ENCODE measurements at places on chromosomes 7 and 10.

DNA sequence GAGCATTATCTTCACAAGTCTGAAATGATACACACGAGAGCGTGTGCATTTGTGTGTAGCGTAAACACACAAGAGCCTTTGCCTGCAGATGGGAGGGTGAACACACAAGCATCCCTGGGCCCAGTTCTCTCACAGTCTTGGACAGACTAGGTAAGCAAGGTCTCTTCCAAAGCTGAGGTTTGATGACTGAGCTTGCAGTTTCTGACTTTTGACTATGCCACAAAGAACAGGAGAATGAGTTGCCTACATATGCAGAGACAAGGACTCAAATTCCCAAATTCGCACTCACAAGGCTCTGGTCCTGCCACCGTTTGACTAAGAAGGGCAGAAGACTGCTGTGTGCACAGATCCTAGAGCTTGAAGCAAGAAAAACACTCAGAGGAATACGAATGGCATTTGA is 55.8 kb downstream of the FAM53B start:
- no peak for DNase-seq

DNA sequence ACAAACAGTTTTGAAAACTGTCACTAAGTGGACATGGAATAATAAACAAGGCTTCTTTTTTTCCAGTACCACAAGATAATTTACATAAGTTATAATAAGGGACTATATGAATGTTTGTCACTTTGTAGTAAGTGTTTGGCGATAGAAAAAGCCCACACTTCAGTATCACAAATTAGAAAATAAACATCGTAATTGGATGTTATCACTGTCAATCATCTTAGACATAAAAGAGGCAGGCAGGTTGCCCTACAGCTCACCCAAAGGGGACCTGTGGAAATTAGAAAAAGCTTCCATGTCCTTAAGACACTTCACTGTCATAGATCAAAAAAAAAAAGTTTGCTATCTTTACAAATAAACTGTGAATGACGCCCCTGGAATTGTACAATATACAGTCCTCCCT is 3.6 kb upstream of the NOC3L start:
- no peak for DNase-seq

DNA sequence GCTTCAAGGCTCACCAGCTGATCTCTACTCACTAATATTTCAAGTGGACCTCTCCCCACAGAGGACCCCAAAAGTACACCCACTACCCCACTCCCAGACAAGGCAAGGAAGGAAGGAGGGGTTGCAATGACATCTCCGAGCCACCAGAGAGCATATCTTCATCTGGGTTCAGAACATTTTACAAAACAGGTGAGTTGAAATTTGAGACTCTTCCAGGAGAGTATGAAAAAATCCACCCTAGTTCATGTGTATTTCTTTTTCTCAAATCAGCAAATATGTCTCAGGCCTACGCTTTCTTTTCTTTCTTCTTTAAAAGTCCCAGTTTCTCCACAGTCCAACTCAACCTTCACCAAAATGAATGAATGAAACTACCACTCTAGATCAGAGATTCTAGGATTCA is 61.9 kb downstream of the SGMS1 start:
- no peak for DNase-seq

- DNase-seq = no peak
These were observed 27.3 kb upstream of the KMT2C start for GRCh38 chr7:152462995-152463708.

- DNase-seq = no peak
These were observed 82.8 kb upstream of the C7orf33 start for GRCh38 chr7:148507787-148508186.

DNA sequence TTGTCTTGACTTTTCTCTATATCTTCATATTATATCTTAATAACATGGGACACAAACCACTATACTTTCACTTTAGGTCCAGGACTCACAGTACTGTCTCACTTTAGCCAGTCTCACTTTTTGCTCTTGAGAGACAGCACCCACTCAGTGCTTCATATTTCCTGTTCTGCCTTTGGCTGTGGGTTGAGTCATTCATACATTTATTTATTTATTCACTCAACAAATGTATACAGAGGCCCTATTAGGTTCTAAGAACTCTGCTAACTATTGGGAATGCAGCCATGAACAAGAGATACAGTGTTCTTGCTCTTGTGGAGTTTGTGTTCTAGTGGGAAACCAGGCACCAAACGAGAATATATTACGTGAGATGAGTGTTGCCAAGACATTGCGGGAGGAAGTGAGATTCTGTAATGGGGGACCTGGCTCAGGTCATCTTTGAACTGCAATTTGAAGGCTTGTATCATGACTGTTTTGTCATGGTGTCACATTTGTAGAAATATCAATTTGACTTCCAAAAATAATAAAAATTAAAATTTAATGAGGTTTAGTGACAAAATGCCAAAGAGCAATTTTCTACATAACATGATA is 190.1 kb downstream of the SDHAF3 start:
- no peak for DNase-seq

- no peak for DNase-seq
These were observed 97.6 kb downstream of the NRP1 start for GRCh38 chr10:33236916-33237315.

- DNase-seq = no peak
These were observed 2.6 kb downstream of the FAM241B start for GRCh38 chr10:69632516-69633199.

DNA sequence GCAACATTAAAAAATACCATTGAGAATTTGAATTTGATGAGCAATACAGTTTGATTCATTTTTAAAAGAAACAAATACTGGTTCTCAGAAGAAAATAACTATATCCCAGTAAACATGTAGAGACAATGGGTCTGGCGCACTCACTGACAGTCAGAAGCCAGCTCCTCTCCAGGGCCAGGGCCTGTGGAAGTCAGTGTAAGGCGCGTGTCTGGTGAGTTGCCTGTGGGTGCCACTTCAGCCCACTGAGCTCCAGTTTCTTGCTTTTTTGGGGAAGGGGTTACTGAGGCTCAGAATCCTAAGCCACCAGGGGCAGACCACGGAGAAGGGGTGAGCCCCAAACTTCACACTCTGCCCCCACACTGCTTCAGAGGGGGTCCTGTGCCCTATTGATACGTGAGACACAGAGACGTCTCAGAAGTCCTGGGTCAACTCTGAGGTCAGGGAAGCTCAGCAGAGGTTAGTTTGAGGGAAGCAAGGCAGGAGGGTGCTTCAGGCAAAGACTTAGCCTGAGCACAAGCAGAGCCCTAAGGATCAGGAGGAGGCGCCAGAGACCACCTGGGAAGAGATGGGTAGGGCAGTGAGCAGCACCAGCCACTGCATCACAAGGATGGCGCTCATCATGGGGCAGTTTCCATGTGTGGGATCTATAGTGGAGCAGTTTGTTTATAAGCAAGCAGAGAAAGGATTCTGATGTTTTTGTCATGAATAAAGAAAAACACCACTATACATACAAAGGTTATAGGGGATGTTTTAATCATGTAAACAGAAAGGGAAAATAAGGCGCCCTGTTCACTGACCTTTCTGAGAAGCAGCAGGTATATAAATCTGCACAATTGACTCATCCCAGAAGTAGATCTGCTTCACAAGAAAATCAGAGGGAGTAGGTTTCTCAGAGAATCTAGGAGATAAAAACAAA is 95.7 kb downstream of the PKD1L1 start:
- no peak for DNase-seq
